CD4-positive, alpha-beta T cell (primary cell): ENCODE measurements at places on chromosomes 1 and 21.

- DNase-seq, result no peak
Measured at GRCh38 chr1:207870306-207871031, 40.5 kb downstream of the CD34 start.

DNA sequence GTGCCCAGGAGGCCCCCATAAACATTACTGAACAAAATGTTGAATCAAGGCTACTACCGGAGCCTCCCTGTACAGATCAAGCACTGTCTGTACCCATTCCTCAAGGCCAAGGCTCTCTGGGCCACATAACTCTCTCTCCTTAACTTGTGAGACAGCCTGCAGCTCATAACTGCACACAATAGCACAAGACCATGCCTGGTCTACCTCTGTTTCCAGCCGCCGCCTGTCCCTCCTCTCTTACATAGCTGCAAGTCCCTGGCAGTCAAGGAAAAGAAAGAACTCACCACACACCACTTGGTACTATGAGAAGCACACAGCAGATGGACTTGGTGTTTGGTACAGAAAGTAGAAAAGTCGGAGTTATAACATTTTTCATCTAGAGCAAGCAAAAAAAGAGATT lies 91.1 kb downstream of the SSBP3 start:
- DNase-seq, result no peak

GRCh38 chr1:109060707-109061106 lies 15.1 kb downstream of the TAF13 start:
- no peak for DNase-seq

GRCh38 chr1:160618763-160619274 lies 28.0 kb downstream of the SLAMF1 start:
- DNase-seq, result peak; percentile 79

GRCh38 chr1:162905174-162906158 lies 44.5 kb upstream of the CCDC190 start:
- DNase-seq, result no peak
